ENCODE measurements at places on chromosomes 13 and 19. TPM values are rescaled to one million over a fixed set of nuclear protein-coding genes. Genes with fewer than 3 reads are reported as not detected.

Gene LRRC63
- polyA plus RNA-seq, result 0.10 TPM

- H3K4me1 ChIP-seq, result no peaks in the 10 kb centered on the region
- no peak overlapping the region for H3K27ac ChIP-seq
- no peak overlapping the region for H3K4me3 ChIP-seq
These were observed 875.4 kb upstream of the SLC10A2 start for GRCh38 chr13:103941506-103942140.

DNA sequence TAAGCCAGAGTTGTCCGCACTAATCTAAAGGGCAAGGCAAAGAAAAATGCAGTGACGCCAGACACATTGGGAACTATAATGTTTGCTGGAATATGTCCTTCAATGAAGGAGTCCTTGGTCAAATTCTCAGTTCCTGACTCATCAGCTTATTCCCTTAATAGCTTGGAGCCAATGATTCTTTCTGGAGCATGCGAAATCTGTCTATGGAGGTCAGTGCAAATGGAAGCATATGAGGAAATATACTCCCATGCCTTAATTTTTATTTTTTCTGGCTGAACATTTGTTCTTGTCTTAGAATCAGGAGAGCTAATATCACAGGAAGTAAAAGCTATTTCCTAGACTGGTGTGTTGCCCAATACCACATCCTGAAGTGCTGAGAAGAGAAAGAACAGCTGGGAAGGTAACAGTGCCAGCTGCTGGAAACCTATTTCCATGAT is 289.8 kb upstream of the SPRY2 start:
- no peaks in the 10 kb centered on the region for H3K27me3 ChIP-seq
- peak overlapping the region; percentile 52 for H3K4me3 ChIP-seq
- no peaks in the 10 kb centered on the region for H3K36me3 ChIP-seq
- H3K4me1 ChIP-seq, result peaks cover 20% of the 10 kb centered on the region

DNA sequence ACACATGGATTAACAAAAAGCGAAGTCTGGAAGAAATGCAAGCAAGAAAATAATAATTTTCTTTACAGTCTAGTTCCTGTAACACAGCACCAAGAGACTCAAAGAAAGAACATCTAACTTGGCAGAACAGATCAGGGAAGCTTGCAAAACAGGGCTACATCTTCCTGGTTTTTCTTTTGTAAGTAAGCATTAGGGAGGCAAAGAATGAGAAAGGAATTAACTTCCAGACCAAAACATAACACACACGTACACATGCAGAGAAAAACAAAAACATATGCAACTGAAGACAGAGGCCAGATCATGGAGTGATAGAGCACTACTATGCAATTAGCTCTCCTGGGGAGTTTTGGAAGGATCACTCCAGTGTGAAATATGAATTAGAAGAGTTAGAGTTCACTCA is 120.5 kb downstream of the DIAPH3 start:
- no peaks in the 10 kb centered on the region for H3K4me1 ChIP-seq
- no peak overlapping the region for H3K4me3 ChIP-seq
- H3K27me3 ChIP-seq, result no peaks in the 10 kb centered on the region
- no peak overlapping the region for H3K27ac ChIP-seq
- no peaks in the 10 kb centered on the region for H3K36me3 ChIP-seq

DNA sequence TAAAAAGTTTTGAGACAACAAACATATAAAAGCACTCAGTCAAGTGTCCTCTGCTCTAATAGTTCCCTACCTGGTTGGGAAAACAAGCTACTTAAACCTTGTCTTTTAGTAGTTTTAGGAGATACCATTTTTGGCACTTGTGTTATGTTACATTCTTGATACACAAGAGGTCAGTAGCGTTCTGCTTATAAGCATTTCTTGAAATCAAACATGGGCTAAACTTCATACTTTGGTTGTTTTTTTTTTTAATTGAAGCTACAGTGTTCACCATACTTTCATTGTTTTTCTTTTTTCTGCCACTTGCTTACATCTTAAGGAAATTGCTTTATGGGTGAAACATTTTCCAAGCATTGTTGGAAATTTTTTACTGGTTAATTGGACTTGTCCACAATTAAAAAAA is 12.9 kb downstream of the NHLRC3 start:
- H3K27me3 ChIP-seq, result no peaks in the 10 kb centered on the region
- H3K27ac ChIP-seq, result no peak overlapping the region
- DNase-seq, result no peak
- no peak overlapping the region for H3K4me3 ChIP-seq
- H3K4me1 ChIP-seq, result peaks cover 15% of the 10 kb centered on the region
- H3K36me3 ChIP-seq, result peaks cover 24% of the 10 kb centered on the region
